Activated CD8-positive, alpha-beta T cell treated with anti-CD3 and anti-CD28 coated beads for 36 hours (primary cell): ENCODE measurements at places on chromosomes 6 and 20.

- DNase-seq = no peak
Measured at GRCh38 chr6:108535114-108535742, 25.5 kb upstream of the FOXO3 start.

DNA sequence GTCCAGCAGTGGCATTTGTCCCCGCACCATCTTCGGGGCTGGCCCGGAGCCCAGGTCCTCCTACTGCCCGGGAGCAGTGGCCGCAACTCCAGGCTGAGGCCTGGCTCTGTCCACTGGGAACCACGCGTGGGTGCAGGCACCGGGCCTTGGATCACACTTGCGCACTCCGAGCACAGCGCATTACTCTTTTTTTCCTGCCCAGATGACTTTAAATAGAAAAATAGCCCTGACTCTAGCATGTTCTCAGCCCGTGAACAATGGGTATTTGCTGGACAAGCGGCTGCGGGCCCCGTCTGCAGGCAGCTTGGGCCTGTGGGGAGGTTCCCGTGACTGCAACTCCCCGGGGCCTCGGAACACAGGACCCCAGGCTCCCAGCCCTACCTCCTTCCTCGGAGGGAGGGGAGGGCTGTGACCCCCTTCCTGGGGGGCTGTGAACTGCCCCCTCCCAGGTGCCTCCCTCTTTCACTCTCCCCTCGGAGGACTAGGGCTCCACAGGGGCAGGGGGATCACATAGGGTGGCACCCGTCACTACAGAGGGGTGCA is 162.2 kb downstream of the TBXT start:
- DNase-seq = no peak

DNA sequence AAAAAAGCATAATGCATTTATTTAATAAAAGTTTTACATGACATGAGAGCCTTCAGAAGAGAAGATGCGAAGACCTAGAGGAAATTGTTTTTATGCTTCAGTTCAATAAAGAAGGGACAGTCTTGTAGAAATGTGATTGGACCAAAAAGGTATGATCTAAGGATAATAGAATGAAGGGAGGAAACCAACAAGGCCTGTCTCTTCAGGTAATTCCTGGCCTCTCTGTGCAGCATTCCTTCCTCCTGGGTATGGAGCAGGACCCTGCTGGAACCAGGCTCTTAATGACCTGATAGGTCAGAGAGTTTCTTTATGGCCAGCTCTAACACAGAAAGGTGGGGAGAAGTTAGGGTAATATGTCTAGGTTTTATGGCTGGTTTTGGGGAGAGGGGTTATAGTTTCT is 162.8 kb upstream of the HEY2 start:
- no peak for DNase-seq

DNA sequence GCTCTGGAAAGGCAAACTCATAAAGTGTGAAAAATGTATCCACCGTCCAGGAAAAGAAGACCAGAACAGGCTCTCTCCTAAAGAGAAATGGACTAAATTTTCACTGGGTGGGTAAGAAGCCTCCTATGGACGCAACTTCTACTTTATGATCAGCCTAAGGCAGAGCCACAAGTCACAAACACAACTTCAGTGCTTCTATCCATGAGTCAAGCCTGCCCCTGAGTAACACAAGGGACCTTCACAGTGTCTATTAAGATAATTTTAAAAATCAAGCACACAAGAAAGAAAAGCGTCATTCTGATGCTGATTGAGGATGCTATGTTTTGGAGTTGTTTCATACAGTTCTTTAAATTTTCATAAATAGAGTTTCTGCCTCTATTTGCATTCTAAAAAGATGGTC is 601.7 kb upstream of the ARID1B start:
- no peak for DNase-seq

DNA sequence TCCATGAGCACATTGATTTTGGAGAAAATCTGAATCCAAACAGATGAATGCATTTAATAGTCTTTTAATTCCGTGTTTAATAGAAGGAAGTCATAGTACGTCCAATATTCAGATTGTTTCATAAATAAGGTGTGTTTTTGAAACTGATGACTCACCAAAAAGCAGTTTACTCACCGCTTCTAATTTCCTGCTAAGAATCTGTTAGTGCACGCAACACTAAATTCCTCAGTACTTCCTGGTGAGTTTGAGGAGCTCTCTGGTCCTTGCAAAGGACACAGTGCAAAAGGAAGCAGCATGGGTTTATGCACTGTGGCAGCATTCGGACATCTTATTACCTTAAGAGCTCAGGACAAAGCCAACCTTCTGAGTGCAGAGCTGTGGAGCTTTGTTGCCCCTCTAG is 2.3 kb upstream of the ADGRF1 start:
- DNase-seq = no peak

DNA sequence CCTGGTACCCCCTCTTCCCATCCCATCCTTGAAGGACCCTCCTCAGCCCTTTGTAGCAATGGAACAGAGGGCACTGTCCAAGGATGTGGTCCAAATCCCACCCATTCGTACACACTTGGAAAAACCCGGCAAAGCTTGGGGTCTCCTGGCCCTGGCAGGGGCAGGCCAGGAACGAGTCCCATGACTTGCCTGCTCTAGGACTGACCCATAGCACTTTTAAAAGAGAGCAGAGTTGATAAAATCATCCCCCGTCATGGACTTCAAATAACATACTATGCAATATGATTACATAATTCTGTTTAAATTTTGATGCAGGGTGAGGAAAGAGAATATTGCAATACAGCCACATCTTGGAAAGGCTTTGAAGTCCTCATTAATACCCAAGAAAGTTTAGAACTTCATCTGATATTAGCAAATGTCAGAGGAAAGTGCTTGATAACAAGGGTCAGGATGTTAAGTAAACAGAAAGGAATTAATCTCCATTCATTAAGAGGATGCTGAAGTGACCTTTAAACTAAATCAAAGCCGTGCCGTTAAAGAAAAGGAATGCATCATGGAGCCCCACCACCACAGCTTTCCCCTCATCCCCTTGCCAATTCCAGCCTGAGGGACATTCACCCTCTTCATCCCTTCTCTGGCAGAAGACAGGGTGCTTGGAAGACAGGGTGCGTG is 60.7 kb upstream of the NXT1 start:
- no peak for DNase-seq

GRCh38 chr20:60627751-60628565 is 624.1 kb upstream of the CDH4 start:
- no peak for DNase-seq

DNA sequence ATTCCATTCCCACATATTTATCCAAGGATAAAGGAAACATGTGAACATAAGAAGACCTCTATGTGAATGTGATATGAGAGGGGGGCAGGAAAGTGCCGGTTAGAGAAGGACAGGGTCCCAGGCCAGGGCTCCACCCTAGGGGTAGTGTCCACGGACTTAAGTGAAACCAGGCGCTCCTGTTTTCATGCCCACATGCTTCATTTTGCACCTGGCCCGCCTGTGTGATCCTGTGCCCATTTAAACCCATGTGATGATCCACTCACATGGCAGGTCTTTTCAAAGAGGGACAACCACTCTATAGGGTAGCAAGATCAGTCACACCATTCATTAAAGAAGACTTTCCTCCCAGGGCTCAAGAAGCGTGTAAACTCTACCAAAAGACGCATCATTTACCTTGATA is 865.3 kb upstream of the GJE1 start:
- no peak for DNase-seq

DNA sequence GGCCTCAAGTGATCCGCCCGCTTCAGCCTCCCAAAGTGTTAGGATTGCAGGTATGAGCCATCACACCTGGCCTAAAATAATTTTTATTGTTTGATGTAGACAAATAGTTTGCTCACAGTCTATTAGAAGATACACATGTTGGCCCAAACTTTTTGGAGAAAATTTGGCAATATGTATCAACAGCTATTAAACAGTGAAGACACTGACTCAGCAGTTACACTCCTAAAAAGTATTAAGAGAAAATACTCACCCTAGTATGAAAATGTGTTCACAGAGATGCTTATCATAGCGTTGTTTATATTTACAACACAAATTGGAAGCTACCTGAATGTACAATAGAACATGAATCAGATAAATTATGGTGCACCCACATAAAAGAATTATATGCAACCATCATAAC is 173.1 kb downstream of the WDR27 start:
- no peak for DNase-seq

- DNase-seq = no peak
Measured at GRCh38 chr6:155580904-155581303, 125.3 kb upstream of the NOX3 start.

DNA sequence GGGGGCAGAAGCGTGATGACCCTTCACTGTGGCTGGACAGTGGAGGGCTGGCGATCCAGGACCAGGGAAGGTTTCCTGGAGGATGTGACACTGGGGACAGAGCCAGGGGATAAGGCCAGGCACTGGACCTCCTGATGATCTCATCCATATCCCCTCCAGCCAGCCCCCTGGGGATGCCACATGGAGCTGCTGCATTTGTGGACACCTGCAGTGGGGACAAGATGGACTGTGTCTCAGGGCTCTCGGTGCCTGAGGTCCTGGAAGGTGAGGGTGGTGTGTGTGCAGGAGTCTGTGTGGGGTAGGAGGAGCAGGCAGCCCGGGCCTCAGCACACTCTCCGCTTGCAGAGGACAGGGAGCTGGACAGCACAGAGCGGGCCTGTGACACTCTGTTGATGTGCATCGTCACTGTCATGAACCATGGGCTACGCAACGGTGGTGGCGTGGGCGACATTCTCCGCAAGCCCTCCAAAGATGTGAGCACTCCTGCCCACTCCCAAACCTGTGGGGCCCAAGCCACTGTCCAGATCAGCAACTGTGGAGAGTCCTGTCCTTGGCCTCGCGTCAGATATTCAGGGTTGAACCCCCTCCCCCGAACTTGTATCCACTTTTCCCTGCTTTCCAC is 19.9 kb downstream of the UQCC2 start:
- no peak for DNase-seq

DNA sequence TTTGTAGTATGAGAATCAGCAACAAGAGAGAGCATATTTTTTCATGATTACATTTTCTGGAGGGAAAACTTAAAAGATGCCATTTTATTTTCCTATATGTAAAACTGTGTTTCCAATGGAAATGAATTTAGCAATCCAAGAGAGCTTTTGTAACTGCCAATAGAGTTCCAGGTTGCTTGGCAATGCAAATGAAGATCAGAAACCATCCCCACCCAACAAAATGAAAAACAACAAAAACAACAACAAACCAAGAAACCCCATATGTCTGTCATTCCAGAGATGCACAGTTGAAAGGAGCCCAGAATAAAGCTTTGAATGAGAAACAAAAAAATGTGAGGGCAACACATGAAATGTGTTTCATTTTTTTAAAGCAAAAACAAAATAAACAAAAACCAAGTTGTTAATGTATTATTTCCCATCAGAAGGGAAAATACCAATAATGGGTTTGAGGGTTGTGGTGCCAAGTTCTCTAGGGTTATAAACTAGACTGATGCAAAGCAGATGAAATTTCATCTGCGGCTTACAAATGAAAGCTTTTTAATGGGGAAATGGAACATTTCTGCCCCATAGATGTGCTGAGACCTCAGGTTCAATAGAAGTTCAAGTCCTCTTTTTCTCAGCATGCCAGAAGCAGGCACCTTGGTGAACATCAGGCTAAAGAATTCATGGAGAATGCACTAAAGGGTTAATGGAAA is 121.5 kb upstream of the MCHR2 start:
- no peak for DNase-seq

GRCh38 chr20:48706710-48707365 is 121.0 kb downstream of the PREX1 start:
- DNase-seq = peak; percentile 47

- DNase-seq = no peak
Measured at GRCh38 chr6:19827247-19827646, 9.9 kb upstream of the ID4 start.

- no peak for DNase-seq
Measured at GRCh38 chr6:72422171-72422570, 199.7 kb upstream of the KCNQ5 start.

- peak; percentile 12 for DNase-seq
Measured at GRCh38 chr6:166253778-166254204, 54.4 kb downstream of the PRR18 start.

DNA sequence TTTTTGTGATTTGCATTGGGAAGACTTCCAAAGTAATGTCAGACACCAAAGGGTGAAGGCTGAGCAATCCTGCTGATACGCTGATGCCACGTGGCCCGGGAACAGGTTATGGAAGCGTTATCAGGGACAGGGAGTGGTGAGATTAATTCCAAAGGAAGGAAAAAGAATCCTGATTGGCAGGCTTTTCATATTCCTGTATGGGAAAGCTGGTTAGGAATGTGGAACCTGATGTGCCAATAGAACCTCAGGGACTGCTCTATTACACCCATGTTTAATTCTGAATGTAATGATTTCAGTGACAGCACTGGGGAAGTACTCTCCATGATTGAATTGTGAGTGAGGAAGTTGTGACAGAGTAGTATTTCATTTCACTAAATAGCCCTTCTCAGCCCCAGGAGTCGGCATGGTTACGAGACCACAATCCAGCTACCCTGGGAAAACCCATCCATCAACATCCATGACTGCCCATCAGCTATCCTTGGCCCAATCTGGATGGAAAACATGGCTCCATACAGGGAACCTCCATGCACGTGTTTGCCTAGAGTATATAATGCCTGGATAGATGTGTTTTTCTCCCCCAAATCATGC is 49.4 kb downstream of the F13A1 start:
- DNase-seq = no peak

DNA sequence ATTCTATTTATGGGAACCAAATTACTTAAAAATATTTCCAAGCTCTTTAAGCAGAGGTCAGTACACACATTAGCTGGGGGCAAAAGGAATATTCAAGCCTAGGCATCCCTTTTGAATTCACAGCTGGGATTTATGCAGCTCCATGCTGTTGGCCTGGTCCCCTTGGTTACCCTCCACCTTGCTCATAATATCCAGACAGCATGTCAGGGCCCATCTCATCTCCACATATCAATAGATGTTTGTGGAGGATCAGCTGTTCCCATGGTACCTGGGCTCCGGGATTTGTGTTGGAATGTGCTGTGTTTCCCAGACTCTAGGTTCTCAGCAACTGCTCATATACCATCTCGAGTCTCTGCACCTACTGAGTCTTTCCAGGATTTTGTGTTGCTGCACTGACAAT is 534.8 kb downstream of the BMP2 start:
- no peak for DNase-seq

GRCh38 chr6:81838724-81839426 is 86.4 kb upstream of the TENT5A start:
- no peak for DNase-seq

DNA sequence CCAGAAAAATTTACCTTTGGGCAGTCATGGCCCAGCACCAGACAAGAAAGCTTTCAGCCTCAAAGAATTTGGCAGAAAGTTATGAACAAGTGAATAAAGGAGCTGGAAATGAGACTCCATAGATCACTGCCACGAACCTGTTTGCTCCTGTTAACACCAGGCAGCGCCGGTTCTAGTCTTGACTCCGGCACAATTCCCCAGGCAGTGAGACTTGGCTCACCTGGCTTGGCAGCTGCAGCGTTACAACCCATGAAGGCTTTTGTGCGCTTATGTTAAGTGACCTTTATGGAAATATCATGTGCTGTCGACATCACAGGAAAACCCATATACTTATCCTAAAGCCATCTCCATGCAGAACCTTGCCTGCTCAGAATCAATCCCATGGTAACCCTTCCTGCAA is 22.2 kb upstream of the FOXC1 start:
- DNase-seq = no peak

- DNase-seq = no peak
Measured at GRCh38 chr6:79869184-79869583, 78.2 kb downstream of the ELOVL4 start.

GRCh38 chr6:84546427-84546914 is 217.9 kb downstream of the TBX18 start:
- no peak for DNase-seq

GRCh38 chr6:41732591-41733359 is 2.6 kb downstream of the TFEB start:
- DNase-seq = peak; percentile 86

GRCh38 chr6:6006006-6006427 is 708 bp downstream of the NRN1 start:
- no peak for DNase-seq
